GF-D8 (cell line): ENCODE measurements at places on chromosomes 4 and X.
A peak's percentile ranks its signal among the peaks of the same experiment; 100 is the strongest.

GRCh38 chrX:31508338-31508737, 436.5 kb upstream of the FTHL17 start:
- DNase-seq: no peak

- DNase-seq: peak; percentile 55
These were observed 127.8 kb upstream of the METTL14 start for GRCh38 chr4:118557298-118557851.

GRCh38 chr4:76035141-76035540, 729 bp downstream of the CXCL11 start:
- no peak for DNase-seq

DNA sequence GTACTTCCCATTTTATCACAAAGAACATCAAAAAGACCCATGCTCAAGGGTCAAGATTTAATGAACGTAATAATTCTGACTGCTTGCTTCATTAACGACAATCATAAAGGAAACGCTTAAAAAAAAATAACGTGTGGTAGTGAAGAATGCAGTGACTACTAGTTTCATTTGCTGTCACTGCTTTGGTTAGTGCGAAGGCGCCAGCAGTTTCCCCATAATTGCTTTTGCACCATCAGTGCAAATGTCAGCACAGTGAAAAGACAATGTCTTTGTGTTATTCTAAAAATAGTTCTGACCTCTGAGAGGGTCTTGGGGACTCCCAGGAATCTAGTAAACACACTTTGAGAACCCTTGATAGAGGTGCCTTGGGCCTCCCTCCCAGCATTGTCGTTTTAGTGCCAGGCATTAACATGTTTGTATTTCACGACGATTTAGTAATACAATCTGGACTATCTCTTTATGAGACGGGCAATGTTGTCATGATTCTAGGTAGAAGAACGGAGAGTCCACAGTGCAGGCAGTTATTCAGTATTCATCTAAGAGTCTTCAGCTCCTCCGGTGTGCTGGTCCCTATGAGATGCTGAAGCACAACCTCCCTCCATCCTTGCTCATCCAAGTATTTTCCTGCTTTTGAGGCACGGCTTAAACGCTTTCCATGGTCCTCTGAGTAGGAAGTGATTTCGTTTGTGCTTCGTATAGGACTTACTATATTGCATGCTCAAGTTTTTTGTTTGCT, 71.0 kb downstream of the AFF1 start:
- peak; percentile 41 for DNase-seq

GRCh38 chrX:24371391-24371972, 11.0 kb downstream of the SUPT20HL1 start:
- DNase-seq: no peak

DNA sequence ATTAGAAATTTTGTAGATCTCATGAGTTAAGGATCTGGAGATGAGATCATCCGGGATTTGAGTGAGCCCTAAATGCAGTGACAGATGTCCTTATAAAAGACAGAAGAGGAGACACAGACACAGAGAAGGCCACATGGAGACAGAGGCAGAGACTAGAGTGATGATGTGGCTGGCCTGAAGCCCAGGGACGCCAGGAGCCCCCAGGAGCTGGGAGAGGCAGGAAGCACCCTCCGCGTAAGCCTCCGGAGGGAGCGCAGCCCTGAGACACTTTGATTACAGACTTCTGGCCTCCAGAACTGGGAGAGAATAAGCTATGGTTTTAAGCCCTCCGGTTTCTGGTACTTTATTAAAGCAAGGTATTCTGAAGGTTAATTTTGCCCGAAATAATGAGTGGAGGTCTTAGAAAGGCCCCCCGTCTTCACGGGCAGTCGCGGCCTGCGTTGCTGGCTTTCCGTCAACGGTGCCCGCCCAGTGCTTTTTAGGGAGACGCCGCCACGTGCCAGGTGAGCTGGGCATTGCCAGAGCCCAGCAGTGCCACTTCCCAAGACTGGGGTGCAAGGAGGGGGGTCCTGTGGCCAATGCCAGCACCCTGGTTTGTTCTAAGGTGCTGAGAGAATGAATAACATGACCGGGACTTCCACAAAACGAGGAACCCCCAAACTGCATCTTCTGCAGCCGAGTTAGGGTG, 8.1 kb downstream of the DHRSX start:
- no peak for DNase-seq

- DNase-seq: no peak
These were observed 145.6 kb downstream of the SPATA18 start for GRCh38 chr4:52196606-52197130.

GRCh38 chr4:126564283-126564854, 1068.4 kb upstream of the INTU start:
- DNase-seq: no peak

GRCh38 chr4:108333353-108333942, 164.7 kb upstream of the LEF1 start:
- no peak for DNase-seq

DNA sequence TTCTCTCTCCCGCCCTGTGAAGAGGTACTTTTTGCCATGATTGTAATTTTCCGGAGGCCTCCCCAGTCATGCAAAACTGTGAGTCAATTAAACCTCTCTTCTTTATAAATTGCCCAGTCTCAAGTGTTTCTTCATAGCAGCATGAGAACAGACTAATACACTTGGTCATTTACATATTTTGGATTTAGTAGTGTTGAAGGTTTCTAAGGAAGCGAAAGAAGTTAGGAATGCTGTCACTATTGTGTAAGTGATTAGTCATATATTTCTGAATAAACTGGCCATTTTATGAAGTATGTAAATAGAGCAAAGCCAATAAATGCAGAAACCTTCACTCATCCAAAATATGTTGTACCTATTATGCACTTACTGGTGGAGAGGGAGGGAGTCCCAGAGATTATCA, 34.4 kb upstream of the GK2 start:
- no peak for DNase-seq

GRCh38 chrX:7462110-7462509, 314.2 kb upstream of the PUDP start:
- no peak for DNase-seq

DNA sequence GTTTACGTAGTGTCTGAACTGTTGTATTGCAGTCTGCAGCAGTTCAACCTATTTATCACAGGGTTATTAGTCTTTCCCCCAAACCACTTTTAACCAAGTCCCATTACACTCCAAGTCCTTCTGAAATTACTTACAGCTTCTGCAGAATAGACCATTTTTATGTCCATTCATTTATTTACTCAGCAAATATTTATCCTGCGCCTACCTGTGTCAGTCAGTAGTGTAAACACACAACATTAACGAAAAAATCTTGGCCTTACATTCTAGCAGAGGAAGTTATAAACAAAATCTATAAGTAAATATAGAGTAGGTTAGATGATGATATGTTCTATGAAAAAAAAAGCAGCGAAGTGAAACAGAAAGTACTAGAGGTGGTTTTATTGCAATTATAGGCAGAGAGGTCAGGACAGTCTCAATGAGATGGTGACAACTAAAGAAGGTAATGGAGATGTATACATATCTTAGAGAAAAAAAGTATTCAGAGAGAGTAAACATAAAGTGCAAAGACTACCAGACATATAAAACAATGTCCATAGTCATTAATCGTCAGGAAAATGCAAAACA, 534.7 kb downstream of the KCNIP4 start:
- DNase-seq: no peak

DNA sequence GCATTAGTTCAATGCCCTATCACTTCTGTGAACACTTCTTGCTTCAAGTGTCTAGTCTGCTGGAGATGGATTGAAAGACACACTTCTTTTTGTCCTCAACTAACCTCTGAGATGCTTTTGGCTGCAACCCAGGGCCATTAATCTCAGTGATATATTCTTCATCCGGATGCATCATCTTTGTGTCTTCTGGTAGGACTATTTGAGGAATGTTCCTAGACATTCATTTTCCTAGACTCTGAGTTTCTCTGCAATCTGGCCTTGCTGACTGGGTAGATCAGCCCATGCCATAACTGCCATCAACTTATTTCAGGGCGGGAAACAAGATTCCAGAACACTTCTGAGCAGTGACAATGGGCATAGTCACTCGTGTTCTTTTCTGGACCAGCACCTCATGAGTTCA, 329.4 kb downstream of the PDGFC start:
- no peak for DNase-seq

- no peak for DNase-seq
These were observed 259.9 kb upstream of the JADE1 start for GRCh38 chr4:128549636-128550035.

DNA sequence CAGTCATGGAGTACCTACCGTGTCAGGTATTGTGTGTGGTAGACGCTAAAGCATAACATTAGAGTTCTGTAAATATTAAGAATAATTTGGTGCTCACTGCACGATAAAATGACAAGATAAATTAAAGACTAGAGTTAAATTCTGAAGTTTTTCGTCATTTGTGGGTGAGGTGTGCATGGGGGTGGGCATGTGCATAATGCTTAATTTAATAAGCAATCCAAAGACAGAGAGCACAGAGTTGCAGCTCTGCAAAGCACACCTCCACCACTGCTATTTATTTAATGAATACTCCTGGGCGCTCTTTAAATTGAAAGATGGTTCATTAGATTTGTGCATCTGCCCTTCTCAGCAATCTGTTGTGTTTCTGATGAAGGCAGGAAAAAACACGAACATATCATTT, 62.6 kb downstream of the GATB start:
- DNase-seq: no peak

DNA sequence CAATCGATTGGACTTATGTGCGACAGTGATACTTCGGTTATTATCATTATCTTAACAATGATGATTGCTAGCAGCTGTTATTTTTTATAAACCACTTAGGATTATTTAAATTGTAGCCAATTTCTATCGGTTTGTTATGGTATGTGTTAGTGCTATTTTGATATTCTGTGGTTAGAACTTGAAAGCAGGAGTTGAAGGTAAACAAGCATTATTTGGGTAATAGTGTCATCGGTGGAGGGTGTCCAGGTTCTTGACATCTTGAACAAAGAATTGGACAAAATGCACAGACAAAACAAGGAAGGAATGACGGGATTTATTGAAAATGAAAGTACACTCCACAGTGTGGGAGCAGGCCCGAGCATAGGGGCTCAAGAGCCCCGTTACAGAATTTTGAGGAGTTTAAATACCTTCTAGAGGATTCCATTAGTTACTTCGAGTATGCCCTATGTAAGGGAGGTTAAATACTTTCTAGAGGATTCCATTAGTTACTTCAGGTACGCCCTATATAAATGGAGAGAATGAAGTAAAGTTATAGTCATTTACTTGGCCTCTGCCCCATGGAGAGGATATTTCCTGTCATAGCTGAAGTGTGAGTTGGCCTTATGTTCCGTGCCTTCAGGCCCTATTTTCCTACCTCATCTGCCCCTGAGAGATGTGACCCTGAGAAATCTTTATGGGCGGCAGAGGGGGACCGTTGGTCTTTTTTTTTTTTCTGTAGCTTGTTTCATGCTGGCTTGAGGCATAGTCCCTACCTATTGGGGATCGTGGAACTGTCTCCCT, 13.1 kb downstream of the MOB1B start:
- DNase-seq: no peak

- DNase-seq: no peak
These were observed 95.7 kb downstream of the RBMX2 start for GRCh38 chrX:130497531-130497930.

DNA sequence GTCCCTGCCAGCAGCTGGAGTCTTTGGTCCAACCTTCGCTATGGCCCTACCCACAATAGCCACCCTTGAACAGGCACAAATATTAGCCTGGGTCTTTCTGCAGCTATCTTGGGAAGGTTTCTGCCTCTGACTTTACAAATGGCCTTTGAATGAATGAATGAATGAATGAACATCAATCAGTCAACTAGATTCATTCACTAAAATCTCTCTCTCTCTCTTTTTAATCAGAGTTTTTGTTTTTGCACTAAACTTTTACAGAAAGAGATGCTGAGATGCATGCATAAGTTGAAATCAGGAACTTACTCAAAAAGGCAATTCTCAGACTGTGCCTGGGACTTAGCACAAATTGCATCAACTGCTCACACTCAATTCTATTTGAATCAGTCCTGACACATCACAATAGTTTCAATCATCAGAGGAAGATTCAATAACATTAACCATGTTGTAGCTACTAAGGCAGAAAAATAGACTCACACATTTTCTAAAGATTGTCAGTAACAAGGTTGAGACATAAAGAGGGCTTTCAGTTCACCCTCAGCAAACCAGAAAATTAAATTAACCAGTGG, 55.0 kb downstream of the ANXA3 start:
- DNase-seq: no peak

- no peak for DNase-seq
These were observed 20.6 kb downstream of the SCD5 start for GRCh38 chr4:82777857-82778525.

- no peak for DNase-seq
These were observed 216.1 kb downstream of the MAGEE1 start for GRCh38 chrX:76643590-76643989.

DNA sequence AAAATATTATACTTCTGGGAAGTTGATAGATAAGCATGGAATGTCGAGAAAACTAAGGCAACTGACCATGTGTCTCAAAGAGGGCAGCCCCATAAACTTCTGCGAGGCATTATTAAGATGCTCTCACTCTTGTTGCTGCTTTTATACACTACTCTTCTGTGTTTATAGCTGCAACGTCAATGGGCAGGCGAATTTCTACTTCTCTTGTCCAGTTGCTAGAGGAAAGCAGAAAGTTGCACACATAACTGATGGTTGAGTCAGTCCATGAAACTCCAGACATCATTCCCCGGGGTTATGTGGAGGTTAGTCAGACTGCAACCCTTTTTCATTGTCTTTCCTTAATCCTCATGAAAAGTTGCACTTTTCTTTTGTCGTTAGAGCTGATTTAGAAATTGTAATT, 39.8 kb downstream of the VCX3B start:
- no peak for DNase-seq

DNA sequence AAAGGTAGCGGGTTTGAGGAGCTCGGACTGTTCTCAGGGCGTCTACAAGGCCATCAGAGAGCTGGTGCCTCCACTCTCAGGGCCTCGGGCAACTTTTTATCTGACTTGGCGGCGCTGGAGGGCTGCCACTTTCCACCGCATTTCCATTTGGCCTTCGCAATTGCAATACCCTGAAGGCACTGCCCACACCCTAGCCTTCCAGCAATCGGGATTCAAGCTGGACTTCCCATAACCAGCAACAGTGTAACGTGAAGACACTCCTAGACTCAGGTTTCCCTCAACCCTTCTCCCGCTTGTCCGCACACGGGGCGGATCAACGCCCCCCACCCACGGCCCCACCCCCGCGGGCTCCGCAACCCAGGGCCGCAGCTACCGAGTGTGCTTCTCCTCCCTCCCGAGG, 50.2 kb upstream of the BCOR start:
- DNase-seq: no peak

DNA sequence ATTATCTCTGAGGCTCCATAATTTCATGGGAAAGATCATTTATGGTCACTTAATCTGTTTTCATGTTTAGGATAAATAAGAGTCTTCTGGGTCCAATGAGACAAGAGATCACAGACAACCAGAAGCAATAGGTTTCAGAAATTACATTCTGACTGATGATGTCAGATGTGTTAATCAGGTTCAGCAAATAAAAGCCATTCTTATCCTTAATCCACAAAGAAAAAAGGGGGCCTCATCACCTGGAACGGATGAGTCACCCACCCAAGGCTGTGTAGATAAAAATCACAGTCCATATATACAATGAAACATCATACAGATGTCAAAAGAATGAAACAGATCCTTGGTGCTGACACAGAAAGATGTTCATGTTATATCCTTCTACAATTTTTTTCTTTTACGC, 36.6 kb downstream of the SYTL4 start:
- DNase-seq: no peak

GRCh38 chrX:123779908-123780396, 47.1 kb upstream of the THOC2 start:
- no peak for DNase-seq
